ENCODE measurements at places on chromosomes 6 and 20.

- no peak for DNase-seq
Observed at GRCh38 chr6:158257425-158257759, 54.9 kb upstream of the TULP4 start.

DNA sequence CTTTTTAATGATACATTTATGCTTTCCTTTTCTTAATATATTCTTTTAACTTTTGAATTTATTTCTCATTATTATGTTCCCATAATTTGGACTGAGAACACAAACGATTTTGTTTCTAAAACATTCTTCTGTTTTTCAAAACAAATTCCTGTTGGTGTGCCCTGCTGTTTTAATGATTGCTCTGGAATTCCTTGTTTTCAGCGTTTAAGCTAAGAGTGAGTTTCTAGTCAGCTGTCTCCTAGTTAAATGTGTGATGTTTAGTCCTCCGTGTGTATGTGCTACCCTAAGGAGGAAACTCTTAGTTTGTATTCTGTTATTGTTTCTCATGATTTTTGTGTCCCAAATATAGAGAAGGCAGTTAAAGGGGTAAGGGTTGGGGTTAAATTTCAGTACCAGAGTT is 306.1 kb upstream of the RGS17 start:
- no peak for DNase-seq

- DNase-seq, result no peak
Observed at GRCh38 chr20:50745634-50746137, 14.3 kb downstream of the PARD6B start.

GRCh38 chr20:24102749-24103333 is 114.3 kb upstream of the GGTLC1 start:
- DNase-seq, result no peak

GRCh38 chr20:58714340-58714922 is 21.8 kb downstream of the NPEPL1 start:
- no peak for DNase-seq

- DNase-seq, result no peak
Observed at GRCh38 chr6:25050356-25050755, 114.6 kb upstream of the RIPOR2 start.

GRCh38 chr6:136501514-136501913 is 48.7 kb downstream of the MAP7 start:
- no peak for DNase-seq

DNA sequence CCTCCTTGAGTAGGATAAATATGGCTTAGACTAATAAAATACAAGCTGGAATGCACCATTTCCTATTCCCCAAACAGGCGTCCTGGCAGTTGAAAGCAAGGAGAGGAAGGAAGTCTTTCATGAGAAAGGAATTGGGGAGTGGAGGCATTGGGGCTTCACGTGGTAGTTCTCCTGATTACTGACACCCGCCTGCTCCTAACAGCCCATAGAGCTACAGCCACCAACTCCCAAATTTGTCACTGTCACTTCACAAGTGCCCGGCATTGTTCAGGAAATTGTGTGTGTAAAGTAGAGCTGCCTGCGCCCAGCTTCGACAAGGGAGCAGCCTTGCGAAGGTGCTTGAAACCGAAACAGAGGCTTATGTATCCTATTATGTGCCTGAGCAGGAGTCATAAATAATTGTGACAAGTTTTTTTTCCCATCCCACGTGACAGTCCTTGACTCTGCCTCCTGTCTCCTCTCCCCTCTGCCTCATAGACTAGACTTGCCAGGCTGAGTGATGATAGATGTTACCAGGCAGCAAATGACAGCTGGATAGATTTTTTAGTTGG is 301.7 kb upstream of the ZFP64 start:
- no peak for DNase-seq

DNA sequence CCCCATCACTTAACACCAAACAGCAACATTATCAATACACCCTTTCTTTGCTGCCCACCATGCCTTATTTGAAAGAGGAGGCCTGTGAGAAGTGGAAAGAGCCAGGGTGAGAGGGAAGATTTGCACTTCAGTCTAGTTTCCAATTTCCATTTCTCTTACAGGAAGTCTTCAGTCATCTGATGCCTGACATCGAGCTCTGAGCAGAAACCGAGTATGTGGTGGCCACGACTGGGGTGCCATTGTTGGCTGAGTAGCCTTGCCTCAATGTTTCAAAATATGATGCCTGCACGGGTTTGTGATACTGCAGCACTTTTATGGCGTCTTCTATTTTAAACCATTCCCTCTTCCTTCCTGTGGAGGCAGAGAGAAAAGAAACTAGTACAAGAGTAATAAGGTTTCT is 39.8 kb upstream of the SMIM29 start:
- DNase-seq, result no peak

GRCh38 chr20:48463096-48463720 is 364.6 kb downstream of the PREX1 start:
- no peak for DNase-seq

DNA sequence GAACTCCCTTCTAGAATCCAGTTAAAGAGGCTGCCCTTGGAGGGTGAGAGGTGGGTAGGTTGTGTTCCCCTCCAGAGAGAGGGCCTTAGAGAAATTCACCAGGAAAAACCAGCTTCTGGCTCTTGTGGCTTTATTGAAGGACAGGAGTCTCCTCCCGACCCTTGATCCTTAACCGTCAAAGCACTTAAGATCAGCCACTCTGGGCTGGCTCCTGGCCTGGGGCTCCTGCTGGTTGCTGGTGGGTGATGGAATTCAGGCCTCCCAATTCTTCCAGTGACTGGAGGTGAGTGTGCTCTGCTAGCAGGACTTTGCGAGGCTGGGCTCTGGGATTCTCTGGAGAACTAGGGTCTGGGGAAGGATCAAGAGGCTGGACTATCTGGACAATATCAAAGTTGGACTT is 75.6 kb upstream of the LGSN start:
- no peak for DNase-seq

DNA sequence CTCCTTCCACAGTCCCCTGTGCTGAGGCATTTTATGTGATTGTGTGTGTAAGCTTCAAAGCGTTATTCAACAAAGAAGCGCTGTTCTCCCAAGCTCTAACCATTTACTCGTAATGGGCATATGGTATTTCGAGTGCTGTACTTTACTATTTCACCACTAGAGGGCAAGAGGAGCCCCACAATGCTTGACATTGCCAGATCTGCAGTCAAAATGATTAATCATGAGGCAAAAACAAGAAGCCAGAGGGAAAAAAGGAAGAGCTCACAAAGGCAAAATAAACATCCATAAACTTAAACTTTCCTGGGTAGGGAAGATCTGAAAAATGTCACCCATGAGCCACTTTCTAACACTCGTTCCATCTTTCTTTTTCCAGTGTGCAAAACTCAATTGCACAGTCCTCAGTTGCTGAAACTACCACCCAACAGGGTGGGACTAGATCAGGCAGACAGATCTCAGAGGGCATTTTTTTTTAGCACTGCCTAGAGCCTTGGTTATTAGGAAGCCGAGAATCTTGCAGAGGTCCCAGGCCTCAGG is 215.0 kb upstream of the PLCB4 start:
- peak; percentile 42 for DNase-seq

- no peak for DNase-seq
Observed at GRCh38 chr6:56772737-56773184, 130.1 kb upstream of the DST start.

DNA sequence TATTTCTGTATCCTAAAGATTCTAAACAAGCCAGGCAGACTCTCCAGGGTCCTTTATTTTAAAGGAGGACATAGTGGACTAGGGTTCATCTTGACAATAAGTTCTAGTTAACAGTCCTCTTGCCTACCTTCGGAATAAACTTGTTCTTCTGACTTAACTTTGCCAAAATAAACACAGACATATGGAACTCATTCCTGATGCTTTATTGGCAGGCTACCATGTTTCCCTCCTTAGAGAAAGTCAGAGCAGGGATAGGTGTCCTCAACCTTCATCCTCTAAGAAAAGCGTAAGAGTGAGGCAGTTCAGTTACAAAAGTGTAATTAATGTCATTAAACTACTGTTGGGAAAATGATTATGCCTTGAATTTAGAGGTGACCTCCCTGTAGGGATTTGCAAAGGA is 46.9 kb upstream of the NRSN1 start:
- DNase-seq, result no peak

- DNase-seq, result no peak
Observed at GRCh38 chr6:47792216-47792733, 10.4 kb downstream of the OPN5 start.

- no peak for DNase-seq
Observed at GRCh38 chr6:34877259-34877658, 10.6 kb downstream of the TAF11 start.

GRCh38 chr20:60804240-60804917 is 447.7 kb upstream of the CDH4 start:
- no peak for DNase-seq

Measured in hematopoietic multipotent progenitor cell treated with erythropoietin and hydrocortisone succinate and interleukin-3 and kit ligand, for 15 days (in vitro differentiated cells).